ENCODE measurements at places on chromosomes 13 and 19.

DNA sequence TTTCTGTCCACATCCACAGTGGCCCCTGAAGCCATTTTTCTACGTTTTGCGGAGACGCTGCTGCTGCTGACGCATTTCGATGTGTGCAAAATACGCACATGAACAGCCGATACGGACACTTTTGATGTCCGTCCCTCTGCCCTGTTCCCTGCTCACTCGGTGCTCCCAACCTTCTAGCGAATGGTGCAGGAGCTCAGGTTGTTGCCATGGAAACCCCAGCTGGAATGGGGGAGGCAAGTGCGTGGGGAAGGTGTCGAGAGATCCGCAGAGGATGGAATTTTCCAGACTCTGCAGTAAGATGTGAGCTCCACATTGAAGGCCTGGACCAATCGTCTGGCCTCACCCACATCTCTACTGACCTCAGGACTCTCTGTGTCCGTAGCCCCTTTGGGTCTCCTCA, 109.2 kb upstream of the USP29 start:
- DNase-seq = no peak

GRCh38 chr13:40153516-40153915, 498.1 kb downstream of the COG6 start:
- DNase-seq = no peak

GRCh38 chr13:103965506-103966243, 899.5 kb upstream of the SLC10A2 start:
- no peak for DNase-seq

GRCh38 chr19:33024398-33024797, 40.3 kb downstream of the RHPN2 start:
- no peak for DNase-seq

- DNase-seq = no peak
These were observed 42.6 kb downstream of the MRPL57 start for GRCh38 chr13:21219036-21219381.

DNA sequence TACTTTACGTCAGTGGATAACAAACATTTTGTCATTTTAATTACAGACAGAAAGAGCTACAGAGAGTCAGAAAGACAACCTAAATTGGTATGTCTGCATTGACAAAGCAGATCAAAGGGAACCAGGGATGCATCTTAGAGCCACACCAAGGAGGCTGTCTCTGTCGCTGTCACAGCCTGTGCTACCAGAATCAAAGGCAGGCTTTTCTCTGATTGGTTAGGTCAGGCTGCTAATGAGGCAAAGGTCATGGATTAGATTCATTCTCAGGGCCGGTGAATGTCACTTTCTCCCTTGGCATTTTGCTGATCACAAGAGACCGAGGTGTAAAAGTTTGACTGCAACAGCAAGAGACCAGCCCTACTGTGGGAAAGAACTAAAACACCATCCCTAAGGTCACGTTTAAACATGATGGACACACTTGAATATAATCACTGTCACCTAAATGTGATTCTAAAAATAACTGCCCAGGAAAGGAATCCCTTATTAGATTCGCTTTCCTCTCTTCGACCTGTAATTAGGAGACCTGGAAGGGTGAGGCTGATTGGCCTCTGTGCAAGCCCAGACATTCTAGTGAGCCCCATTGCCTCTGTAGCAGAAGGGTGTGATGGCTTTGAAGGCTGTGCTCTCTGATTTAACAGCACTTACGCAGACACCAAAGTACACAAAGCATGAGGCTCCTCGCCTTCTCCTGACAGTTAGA, 314.4 kb upstream of the NBEA start:
- no peak for DNase-seq

- no peak for DNase-seq
These were observed 17.4 kb downstream of the LEUTX start for GRCh38 chr19:39796000-39796498.

- DNase-seq = no peak
These were observed 443.9 kb upstream of the SLC10A2 start for GRCh38 chr13:103510007-103510535.

DNA sequence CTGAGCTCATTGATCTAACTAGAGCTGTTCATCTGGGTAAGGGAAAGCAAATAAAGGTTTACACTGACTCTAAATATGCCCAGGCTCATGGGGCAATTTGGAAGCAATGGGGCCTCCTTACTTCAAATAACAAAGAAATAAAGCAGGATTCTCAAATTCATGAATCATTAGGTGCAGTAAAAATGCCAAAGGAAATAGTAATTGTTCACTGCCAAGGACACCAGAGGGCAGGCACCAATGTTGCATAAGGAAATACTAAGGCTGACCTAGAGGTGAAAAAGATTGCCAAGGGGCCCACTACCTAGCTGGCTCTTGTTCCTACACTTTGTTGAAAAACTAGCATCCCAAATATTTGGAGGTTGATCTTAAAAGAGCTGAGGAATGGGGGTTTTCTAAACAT, 1686.7 kb upstream of the MIR17HG start:
- no peak for DNase-seq

- DNase-seq = peak; percentile 49
These were observed 6.8 kb upstream of the ZNF283 start for GRCh38 chr19:43820098-43820883.

DNA sequence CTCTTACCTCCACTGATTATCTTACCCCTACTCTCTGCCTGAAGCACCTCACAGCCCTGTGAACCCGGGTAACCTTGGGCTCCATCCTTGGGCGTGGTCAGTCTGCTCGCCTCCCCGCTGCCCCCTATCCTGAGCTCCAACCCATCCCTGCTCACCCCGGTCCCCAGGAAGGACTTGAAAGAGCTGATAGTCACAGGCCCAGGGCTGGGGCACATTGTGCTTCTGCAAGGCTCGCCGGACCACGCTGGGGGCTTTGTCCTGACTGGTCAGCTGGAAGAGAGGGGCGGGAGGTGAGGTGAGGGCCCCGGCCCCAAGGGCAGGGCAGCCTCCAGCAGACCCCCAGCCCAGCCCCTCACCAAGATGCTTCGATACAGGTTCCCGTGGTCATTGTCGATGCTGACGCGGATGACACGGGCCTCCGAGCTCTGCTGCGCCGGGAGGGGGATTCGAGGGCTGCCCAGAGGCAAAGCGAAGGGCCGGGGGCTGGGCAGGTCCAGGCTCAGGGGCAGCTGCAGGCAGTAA, 13.0 kb upstream of the EPOR start:
- DNase-seq = no peak

GRCh38 chr19:38308926-38309614, 5.0 kb downstream of the C19orf33 start:
- DNase-seq = no peak

GRCh38 chr13:47555235-47555634, 445.8 kb downstream of the SUCLA2 start:
- no peak for DNase-seq

DNA sequence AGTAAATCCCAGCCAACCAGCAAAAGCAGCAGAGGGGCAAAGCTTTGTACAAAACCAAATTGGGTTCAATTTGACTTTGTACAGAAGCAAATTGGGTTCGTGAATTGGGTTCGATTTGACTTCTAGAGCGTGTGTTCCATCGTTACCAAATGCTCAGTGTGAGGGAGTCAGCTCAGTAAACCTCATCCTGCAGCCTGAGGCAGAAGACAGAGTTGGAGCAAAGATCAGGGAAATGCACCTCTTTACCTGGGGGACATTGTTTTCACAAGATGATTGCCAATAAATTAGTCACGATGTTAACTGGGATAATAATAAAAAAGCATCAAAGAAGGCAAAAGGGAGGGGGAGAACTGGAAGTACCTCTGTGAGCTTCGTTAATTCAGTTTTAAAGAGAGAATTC, 1.5 kb downstream of the RAB20 start:
- DNase-seq = no peak

DNA sequence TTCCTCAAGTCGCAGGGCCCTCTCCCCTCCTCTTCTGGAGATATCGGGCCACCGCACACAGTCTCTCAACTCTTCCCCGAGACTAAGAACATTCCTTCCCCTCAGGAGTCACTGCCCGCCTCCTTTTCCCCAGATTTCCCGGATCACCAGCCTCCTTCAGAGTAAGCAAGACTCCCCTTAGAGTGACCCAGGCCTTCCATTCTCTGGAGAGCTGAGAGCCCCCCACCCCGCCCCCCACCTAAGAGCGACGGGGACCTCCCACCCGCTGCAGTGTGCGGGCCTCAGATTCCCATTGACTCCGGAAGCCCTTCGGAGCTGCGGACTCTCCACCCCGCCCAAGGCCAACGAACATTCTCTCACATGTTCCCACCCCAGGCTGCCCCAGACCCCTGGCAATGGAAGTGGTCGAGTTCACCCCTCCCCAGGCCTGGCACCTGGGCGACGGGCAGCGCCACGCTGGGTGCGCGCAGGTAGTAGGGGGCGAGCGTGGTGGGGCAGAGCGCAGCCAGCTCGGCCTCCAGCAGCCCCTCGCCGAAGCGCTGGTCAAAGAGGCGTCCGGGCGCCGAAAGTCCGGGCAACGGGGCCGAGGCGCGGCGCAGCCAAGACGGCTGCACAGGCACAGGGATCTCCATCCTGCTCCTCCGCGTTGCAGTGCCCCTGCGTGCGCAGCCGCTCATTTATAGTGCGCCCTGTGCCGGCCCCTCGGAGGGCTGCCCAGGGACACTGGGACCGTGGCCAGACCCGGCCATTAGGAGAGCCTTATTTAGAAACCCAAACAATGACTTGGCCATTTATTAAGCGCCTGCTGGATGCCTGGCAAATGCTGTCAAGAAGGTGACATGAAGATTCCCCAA, at the start of gene HSPB6:
HSPB6 (minus strand) TSS at position 653 of the 854 bp plus-strand sequence; CDS start at position 632, 21 bp downstream.
- DNase-seq = peak; percentile 82

- no peak for DNase-seq
These were observed 5.9 kb upstream of the CIRBP start for GRCh38 chr19:1263188-1263587.

GRCh38 chr13:53445686-53446085, 417.1 kb downstream of the OLFM4 start:
- DNase-seq = no peak

DNA sequence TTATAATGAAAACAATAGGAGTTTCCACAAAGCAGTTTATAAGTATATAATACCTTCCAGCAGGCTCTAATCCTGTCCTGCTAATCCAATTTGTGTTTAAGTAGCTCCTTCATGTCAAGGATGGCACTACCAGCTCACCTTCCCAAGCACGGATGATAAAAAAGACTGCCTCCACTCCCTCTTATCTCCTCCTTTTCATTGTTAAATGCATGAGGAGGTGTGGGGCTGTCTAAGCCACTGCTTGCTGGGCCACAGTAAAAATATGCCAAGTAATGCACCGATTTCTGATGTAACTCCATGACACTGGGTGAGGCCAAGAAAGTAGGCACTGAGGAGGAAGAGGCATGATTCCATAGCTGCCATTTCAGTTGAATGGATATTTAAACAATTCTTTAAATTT, 193.1 kb downstream of the ZIC5 start:
- no peak for DNase-seq

- DNase-seq = no peak
These were observed 21.6 kb downstream of the SERPINE3 start for GRCh38 chr13:51361106-51361505.

- DNase-seq = peak; percentile 71
These were observed 90.5 kb downstream of the STARD13 start for GRCh38 chr13:33194820-33195692.

DNA sequence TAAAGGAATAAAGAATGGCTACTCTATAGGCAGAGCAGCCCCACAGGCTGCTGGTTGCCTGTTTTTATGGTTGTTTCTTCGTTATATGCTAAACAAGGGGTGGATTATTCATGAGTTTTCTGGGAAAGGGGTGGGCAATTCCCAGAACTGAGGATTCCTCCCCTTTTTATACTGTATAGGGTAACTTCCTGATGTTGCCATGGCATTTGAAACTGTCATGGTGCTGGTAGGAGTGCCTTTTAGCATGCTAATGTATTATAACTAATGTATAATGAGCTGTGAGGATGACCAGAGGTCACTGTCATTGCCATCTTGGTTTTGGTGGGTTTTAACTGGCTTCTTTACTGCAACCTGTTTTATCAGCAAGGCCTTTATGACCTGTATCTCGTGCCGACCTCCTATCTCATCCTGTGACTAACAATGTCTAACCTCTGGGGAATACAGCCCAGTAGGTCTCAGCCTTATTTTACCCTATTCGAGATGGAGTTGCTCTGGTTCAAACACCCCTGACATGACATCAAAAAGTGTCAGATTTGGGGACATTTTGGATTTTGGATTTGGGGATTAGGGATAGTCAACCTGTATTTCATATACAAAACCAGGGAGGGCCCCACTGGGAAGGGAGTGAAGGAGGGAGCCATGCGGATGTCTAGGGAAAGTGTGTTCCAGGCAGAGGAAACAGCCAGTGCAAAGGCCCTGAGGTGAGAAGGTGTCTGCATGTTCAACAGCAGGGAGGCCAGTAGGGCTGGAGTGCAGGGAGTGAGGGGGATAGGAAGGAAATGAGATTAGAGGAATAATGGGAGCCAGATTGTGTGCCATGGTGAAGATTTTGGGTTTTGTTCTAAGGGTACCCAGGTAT, 10.9 kb downstream of the FXYD5 start:
- DNase-seq = no peak

GRCh38 chr19:40141551-40141950, 49.7 kb upstream of the MAP3K10 start:
- DNase-seq = no peak

GRCh38 chr19:19329126-19329525, 8.5 kb downstream of the MAU2 start:
- no peak for DNase-seq

DNA sequence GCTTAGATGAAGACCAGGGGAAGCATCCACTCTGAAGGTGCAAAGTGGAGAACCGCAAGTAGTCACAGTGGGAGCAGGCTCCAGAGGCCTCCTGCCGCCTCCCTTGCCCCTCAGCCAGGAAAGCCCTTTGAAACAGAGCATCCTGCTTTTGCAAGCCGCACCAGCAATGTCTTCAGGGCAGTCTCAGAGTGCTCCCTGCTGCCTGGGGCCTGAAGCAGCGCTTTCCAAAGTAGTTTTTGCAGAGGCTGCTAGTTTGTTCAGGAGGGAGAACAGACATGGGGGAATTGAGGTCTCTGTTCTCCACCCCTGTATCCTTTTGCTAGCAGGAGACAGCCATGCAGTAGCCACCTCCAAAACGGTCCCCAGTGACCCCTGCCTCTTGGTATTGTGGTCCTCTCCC, 15.8 kb upstream of the POP4 start:
- no peak for DNase-seq

DNA sequence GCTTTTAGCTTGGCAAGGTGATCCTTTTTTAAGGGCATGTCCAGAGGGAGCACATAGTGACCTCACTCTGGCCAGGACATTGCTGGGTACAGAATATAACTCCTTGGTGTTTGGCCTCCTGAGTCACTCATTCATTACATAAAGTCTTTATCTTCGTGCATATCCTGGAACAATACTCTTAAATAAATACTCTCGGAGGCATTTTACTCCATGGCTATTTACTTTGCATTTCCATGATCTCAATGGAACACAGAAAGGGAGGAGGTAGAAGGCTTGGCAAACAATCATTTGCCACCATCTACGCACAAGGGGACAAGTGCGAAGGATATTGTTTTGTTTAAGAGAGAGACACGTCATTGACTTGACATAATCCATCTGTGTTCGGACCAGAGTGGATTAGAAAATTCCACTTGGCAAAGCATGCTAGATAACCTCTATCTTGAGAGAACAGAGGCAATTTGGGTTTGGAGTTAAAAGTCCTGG, 210.0 kb downstream of the IRS2 start:
- DNase-seq = no peak
